ENCODE measurements at places on chromosomes 4 and X.

- DNase-seq = peak; percentile 75
Measured at GRCh38 chrX:50697691-50698090, 116.3 kb downstream of the SHROOM4 start.

GRCh38 chr4:115165503-115165902 lies 52.1 kb upstream of the NDST4 start:
- no peak for DNase-seq

GRCh38 chr4:98406819-98407218 lies 145.6 kb downstream of the RAP1GDS1 start:
- no peak for DNase-seq

DNA sequence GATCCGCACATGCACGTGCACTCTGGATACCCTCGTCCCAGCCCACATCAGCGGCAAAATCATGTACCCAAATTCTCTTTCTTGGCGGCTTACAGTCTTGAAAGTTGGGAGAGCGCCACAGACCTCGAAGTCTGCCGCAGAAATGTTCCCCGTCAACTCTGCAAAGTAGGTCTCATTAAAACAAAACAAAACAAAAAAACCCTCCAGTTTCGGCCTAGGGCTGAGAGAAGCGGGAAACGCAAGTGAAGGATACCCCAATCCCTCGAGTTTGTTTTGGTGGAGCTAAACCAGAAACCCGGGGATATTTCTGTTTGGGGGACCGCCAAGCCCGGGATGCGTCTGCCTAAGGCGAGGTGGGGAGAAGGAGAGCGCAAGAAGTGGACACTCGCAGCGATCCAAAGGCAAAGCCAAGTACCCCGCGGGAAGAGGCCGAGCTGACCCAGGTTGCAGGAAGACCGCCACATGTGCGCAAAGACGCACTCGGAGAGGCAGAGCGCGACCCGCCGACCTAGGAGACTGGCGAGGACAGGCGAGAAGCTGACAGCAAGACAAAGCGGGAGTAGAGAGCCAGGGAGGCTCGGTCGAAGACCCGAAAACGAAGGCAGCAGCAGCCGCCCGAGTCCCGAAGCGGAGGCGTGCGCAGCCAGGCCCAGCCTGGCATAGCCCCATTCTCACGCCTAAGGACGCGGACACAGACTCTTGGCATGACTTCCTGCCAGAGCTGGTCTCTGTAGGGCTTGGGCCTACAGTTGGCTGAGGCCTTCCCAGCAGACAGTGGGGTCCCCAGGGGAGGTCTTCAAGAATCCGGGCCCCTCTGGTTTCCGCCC lies 49.6 kb upstream of the BCOR start:
- DNase-seq = no peak

GRCh38 chr4:22707390-22707789 lies 14.7 kb downstream of the GBA3 start:
- DNase-seq = no peak

DNA sequence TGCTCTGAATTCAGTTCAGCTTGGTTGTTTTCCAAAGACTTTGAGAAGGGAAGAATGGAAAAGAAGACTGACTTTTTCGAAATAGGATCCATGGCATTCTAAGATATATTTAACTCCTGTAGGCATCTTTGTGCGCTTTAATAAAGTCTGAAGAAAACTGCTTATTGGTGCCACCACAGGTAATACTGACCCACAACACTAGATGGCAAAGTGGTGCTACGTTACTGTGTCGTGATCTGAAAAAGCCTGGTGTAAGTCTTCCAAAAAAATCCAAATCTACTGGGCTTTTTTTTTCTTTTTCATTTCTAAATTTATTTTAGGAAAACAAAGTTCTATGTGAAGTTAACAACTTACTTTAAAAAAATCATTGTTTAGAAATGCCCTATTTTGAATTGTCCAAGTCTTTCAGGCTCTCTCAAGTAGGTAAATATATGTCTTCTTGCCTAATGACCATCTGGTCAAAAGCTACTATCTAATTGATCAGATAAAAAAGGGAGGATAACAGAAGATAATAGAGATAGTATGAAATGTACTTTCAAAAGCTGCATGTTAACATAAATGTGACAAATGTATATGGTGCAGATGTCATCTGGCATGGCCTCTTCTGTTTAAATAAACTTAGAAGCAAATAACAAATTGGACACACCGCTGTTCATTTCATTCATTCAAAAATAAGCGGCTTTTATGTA lies 47.0 kb upstream of the MID1IP1 start:
- peak; percentile 64 for DNase-seq

DNA sequence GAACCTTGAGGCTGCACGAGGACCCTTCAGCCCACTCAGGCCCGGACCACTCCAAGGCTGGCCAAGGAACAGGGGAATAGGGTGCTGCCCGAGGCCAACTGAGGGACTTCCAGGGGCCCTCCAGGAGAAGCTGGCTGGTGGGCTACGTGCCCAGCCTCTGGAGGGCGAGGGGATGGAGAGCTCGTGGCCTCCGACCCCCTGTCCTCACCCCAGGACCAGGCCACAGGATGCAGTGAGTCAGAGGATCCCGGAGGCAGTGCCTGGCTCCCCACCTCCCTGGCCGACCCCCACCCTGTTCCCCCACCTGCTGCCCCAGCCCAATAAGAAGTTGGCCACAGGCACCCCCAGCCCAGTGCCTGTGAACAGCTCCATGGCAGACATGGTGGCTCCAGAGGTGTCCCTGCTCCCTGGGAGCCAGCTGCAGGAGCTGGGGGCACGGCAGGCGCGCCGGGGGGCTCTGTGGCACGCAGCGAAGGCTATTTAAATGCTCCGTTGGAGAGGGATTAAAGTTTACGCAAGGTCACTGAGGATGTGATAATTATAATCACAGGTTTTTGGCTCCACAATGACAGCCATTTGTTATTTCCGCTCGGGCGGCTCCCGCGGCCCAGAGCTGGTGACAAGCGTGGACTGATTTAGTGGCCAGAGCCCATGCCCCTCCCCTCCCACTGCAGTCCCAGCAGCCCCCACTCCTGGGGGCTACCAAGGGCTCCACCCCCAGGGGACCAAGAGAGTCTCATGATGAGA lies 95.7 kb upstream of the NKX1-1 start:
- DNase-seq = no peak

- no peak for DNase-seq
Measured at GRCh38 chr4:111475001-111475400, 670.3 kb upstream of the FAM241A start.

- DNase-seq = peak; percentile 1
Measured at GRCh38 chrX:143788265-143788664, 67.7 kb upstream of the SPANXN2 start.

DNA sequence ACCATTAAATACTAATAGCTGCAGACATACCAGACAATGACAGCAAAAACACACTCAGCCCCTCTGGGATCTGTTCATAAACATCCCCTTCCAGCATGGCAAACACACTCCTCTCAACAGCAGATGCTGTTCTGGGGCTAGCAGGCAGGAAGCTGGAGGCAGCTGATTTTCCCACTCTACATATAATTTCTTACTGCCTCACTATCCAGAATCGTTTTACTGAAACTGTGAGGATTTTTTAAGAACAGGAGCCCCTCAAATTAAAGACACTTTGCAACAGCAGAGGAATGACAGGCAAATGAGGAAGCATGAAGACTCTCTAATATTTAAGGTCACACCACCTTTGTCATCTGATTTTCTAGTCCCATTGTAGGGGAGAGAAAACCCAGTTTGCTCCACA lies 2.2 kb downstream of the MAPK10 start:
- DNase-seq = no peak

DNA sequence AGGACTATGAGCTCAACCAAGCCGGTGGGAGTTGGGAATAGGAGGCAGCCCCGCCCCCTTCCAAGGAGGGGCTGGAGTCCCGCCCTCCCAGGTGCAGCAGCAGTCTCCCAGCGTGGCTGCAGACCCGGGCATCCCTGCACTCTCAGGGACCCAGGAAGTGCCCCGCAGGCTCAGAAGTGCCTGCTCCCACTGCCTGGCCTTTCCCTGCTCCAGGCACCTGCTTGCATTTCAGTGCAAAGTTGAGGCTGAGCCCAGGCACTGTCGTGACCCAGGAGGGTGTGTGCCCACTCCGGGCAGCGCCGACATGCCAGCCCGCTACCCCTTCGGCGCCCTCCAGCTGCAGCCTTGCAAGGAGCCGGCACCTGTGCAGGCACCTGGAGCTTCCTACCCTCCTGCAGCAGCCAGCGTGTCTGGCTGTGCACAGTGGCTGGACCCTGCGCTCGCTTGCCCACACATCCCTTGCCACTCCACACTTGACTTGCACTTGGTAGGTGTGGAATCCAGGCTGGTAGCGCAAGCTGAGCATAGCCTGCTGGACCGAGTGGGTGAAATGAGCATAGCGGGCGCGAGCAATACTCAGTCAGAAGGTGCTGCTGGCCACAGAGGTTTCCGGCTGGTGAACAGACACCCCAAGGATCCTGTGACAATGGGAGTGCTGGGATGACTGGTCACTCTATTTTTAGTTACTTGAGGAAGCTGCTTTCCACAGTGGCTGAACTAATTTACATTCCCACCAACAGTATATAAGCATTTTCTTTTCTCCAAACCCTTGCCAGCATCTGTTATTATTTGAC lies 236.3 kb downstream of the PCDH10 start:
- DNase-seq = no peak

- DNase-seq = no peak
Measured at GRCh38 chr4:117135634-117136354, 50.4 kb upstream of the TRAM1L1 start.

DNA sequence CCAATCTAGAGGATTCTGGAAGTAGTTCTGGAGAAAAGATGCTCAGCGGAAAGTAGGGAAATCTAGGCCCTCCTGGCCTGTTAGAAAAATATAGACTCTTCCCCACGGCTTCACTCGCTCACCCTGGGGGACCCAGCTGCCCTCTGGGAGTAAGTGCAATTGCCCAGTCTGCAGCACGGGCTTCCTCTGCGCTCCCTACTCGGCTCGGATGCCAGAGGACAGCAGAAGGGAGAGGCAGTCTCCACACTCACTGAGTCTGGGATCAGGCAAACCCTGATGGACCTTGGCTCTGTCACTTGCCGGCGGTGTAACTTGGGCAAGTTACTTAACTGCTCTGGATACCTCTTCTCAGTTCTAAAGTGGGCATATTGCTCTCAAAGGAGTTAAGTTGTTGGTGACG lies 2.1 kb downstream of the SHISA3 start:
- no peak for DNase-seq

GRCh38 chr4:147994076-147994475 lies 262.2 kb downstream of the ARHGAP10 start:
- no peak for DNase-seq

GRCh38 chr4:65195002-65195401 lies 475.3 kb downstream of the EPHA5 start:
- no peak for DNase-seq

DNA sequence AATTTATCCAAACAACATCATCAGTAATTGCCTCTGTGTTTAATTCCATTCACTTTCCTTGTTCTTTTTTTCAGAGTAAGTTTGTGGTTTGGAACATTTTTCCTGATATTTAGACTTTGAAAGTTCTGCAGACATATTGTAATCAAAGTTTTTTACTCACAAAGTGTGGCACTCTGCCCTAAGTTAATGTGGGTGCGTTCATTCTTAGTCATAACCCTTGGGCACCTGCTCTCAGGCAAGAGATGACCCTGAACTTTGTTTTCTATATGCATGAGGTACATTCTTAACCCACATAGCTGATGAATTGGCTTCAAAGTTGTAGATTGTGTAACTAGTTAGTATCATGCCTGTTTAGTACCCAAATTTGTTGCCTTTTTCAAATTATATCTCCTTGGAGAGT lies 424.3 kb downstream of the GRXCR1 start:
- DNase-seq = no peak

GRCh38 chr4:66298569-66298968 lies 628.3 kb upstream of the EPHA5 start:
- no peak for DNase-seq

- DNase-seq = peak; percentile 51
Measured at GRCh38 chr4:152531479-152531878, 4.4 kb downstream of the FBXW7 start.

GRCh38 chr4:40178672-40179071 lies 18.2 kb upstream of the RHOH start:
- DNase-seq = no peak

DNA sequence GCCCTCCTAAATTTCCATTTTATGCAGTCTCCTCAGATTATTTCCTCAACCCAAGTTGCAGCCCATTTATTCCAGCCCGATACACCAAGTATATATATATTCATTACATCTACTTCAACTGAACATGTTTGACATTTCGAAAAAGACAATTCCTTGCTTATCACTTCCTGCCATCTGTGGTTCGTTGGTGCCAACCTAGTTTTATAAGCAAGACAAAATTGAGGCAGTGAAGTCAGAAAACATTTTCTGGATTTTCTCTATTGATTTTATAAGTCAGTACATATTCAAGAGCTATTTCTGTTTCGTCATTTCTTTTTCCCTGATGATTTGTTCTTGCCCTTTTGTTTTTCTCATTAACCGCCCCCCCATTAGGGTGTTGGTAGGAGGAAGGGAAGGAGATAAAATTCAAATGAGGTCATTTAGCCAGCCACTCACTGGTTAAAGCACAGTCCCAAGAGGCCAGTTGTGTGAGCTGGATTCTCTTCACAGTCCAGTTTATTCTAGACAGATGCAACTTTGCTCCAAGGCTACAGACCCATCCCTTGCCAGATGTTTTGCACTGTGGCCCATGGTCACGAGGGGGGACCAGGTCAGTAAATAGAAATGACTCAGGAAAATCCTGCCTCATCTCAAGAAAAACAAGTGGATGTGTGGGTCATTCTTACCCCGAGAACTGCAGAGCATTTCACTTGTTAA lies 20.3 kb upstream of the VEGFD start:
- DNase-seq = peak; percentile 27

DNA sequence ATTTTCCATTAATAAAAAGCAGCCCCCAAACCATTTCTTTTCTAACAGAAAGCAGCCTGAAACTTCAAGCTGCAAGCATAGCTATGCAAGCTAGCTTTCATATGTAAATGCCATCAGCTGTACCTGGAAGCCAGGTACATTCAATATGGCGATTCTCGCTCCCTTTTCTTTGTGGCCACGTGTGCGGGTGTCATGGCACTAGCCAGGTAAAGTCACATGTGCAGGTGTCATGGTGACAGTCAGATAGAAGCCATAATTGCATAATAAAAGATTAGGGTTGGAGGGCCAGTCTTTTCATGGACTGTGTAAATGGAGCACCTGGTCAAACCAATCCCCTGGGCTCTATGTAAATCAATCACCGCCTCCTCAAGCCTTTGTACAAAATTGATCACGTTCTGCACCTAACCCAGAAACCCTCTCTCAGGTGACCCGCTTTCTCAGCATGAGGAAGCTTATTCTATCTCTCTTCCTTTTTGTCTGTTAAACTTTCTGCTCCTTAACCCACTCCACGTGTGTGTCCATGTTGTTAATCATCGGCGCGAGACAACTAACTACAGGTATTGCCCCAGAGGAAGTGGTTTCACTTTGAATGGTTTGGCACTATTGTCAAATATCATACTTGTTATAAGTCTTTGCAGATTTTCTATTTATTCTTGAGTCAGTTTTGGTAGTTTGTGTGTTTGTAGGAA lies 18.0 kb upstream of the RHOXF2 start:
- no peak for DNase-seq

GRCh38 chrX:150730719-150731118 lies 37.5 kb downstream of the MTMR1 start:
- no peak for DNase-seq

GRCh38 chrX:118418811-118419251 lies 72.9 kb downstream of the WDR44 start:
- DNase-seq = no peak
